ENCODE measurements at places on chromosomes 7 and 10.

DNA sequence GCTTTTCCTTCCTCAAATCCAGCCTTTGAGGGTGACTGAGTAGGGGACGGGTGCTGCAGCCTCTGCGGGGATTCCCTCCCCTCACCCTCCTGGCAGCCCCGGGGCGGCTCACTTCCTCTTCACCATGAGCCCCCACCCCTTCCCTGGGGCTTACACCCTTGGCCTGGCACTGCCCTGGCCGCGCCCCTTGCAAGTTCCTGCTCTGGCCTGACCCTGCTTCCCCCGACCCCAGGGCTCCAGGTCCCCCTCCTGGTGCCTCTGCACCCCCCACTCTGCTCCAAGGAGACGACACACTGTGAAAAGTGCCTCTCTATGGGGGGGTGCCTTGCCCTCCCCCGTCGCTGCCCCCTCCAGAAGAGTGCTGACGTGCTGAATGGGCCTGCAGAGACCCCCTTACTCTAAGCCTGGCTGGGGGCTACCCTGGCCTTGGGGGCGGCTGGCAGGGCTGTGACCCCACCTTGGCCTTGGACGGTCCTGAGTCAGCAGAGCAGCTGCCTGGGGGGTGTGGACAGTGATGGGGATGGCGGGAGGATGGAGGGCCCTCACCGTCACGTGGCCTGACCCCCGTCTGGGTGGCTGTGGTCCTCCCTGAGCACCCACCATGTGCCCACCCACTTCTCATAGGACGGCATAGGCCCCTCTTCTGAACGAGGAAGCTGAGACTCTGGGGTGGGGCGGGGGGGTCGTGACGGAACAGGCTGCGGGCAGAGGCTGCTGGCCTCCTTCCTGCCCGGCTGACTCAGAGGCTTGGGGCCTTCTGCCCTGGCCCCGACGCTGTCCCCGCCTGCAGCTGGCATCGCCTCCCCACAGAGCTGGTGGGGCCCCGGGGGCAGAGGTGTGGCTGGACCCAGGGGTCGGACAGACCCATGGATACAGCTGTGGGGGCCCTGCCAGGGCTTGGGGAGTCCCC, 9.8 kb downstream of the LFNG start:
- DNase-seq, result no peak

DNA sequence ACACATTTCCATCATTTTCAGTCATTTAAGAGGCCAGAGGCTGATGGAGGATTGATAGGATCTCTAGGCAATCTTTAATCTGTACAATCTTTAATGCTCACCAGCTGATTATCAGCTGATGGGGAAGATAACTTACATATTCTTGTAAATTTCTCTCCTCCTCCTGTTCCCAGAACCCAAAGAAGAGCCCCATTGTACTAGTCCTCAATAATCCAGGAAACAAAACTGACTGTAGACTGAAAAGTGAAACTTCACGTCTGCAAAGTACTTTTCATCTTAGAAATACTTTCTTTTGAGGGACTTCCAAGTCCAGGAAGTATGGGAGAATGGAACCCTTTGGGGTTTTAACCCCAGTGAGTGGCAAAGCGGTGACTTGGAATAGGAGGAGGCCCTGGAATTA, 283.3 kb downstream of the FRMD4A start:
- DNase-seq, result no peak

- DNase-seq, result no peak
Observed at GRCh38 chr7:104442481-104442880, 114.1 kb downstream of the LHFPL3 start.

- no peak for DNase-seq
Observed at GRCh38 chr7:156456503-156457115, 184.0 kb upstream of the RNF32 start.
